ENCODE measurements at places on chromosomes 16 and 17. TPM values are rescaled to one million over a fixed set of nuclear protein-coding genes. Genes with fewer than 3 reads are reported as not detected.
A peak's percentile ranks its signal among the peaks of the same experiment; 100 is the strongest.

GRCh38 chr17:76106703-76107102, 3.1 kb upstream of the EXOC7 start:
- no peak for DNase-seq

DNA sequence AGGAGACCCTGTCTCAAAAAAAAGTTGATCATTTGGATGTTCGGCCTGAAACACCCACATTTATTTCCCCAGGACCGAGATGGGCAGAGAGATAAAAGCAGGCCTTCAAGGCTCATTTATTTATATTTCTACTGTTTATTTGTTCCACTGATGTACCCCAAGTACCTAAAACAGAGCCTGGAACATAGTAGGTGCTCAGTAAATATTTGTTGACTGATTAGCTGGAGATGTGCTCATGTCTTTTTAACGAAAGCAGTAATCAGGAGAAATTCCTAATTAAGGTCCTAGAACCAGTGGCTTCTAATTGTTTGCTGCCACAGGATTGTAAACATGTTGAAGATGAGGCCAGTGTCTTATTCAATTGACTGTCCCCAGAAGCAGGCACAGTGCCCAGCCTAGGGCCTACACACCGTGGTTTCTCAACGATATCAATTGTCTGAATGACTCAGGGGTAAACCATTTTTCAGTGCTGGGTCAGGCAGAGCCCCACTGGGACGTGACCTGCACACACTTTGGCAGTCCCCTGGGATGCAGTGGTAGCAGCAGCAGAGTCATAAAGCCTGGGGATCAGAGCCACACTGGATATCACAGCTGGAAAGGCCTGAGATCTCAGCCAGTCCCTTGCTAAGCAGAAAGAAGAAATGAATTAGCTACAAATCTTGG, 34.8 kb downstream of the SOST start:
- no peak for DNase-seq

DNA sequence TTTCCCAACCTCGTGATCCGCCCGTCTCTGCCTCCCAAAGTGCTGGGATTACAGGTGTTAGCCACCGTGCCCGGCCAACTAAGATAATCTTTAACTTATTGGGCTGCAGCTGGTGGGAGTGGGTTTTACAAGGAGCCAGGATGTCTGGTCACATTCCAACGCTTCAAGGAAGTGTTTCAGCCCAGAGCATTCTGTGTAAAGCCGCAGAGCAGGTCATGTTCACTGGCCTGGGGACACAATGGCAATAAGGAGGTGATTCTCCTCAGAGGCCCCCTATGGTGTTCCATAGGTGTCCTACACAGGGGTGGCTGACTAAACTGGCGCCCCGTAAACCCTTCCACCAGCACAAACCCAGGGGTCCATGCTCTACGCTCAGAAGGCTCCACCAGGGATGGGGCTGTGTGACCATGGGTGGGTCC, 1.2 kb downstream of the QPRT start:
- peak; percentile 72 for DNase-seq

NAGS gene
- polyA plus RNA-seq = 3.8 TPM

DNA sequence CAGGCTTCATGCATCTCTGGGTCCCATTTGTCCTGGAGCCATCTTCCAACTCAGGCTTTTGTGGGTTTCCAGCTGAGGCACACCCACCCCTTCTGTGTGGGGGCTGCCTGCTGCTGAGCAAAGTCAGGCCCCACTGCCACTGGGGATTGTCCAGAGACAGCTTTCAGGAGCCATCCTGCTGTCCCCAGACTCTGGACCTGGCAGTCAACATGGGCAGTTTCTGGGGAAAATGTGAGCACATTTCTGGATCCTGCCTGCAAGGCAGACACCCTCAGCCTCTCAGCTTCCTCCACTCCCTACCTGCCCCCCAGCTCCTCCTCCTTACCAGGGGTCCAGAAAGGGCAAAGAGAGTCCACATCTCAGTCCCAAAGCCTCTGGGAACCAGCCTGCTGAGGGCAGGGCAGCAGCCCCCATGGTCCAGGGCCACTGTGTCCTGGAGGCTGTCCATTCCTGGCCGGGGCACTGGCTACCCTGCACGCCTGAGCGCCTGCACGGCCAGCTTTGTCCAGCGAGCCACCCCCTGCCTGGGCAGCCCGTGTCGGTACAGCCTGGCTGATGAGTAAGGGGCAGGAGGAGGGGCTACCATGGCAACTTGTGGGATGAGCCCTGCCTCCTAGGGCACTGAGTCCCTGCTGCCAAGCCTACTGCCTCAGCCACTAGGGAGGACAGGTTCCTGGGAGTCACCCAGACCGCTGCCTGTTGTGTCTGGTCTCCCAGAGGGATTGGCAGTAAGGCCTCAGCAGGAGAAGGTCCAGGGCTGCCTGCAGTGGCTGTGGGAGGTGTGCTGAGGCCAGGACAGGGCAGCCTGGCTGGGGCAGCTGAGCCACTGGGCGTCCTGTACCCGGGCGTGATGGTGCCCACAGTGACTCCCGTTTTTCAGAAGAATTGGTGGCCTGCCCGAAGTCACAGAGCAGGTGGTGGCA, at the start of gene SLC47A2:
SLC47A2 (minus strand) TSS at position 477 of the 923 bp plus-strand sequence; CDS start at position 448, 29 bp downstream.
- DNase-seq = no peak

DNA sequence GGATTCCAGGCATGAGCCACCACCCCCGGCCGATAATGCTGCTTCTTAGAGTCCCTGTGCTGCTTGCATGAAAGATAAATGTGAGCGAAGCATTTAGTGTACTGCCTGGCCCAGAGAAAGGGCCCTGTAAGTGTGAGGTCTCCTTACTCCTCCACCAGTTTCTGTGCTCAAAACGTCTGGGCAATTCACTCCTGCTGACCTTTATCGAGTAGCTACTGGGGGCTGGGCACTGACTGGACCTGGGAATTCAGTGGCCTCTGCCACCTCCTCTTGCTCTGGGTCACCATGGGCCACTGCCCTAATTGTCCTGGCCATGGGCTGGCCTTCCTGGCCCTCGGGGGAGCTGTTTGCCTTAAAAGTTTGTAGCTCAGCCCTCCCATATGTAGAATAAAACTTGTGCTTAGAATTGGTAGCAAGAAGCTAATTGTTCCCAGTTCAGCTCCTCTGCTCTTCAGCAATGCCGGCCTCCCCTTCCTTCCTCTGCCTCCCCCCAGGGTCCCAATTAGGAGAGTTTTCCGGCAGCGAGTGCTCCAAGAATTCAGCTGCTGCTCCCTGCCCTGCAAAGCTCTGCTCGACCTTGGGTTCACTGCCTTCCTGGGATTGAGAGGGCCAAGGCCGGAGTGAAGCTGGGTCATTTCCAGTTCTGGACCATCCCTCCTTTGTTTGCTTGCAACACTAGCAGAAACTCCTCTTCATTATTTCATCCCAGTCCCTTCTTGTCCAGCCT, 98.9 kb upstream of the CDC42EP4 start:
- no peak for DNase-seq

- DNase-seq = no peak
Measured at GRCh38 chr17:46026166-46027047, 27.4 kb downstream of the STH start.

DNA sequence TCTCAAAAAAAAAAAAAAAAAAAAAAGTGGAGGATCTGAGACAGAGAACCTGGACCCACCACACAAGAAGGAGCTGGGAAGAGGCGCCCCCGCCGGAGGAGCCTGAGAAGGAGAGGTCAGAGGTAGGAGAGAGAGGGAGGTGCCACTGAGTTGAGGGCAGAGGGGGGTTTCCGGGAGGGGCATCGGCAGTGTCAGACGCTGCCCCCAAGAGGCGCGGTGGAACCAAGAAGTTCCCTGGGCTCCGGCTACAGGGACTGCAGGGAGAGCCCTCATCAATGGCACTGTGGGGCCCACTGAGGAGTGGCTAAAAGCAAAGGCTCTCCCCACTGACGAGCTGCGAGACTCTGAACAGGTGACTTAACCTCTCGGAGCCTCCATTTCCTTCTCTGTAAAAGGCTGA, 4.2 kb downstream of the CCDC42 start:
- DNase-seq = no peak

Data from renal pelvis (tissue), 12 donors.